NCI-H524 treated with DMSO at 0.1 percent for 48 hours (cell line): ENCODE measurements at places on chromosomes 3 and 15.
A peak's percentile ranks its signal among the peaks of the same experiment; 100 is the strongest.

DNA sequence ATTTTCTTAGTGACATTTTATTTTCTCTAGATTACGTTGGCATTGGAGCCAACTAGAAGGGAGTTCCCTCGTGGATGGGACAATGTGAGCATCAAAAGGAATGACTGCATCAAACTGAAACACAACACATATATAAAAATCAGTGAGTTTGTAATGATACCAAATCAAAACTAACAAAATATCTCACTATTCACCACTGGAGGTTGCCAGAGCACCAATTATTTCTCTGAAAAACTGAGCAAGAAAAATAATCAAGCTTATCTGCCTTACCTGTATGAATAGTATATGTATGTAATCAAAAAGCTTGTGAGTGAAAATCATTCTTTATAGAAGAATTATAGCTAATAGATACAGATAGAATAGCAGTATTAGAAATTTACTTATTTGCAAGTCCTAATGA, 46.8 kb upstream of the OTOL1 start:
- no peak for DNase-seq

DNA sequence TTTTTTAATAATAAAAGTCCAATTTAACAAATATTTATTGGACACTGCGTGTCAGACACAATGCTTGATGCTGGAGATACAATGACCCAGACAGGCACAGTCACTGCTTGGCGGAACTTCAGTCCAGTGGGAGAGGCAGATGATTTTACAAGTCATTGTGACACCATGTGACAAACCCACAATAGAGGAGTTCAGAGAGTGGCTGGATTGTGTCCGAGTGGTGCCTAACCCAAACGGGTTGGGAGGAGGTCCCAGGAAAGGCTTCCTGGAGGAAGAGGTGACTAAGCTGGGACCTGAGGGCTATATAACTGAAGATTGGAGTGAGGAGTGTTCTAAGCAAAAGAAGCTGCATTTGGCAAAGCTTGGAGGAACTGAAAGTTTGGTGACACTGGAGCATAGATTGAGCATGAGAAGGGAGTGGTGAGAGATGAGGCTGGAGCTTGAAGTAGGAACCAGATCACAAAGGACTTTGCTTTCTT, 41.4 kb downstream of the CRTC3 start:
- no peak for DNase-seq

- DNase-seq: no peak
These were observed 44.1 kb upstream of the CMTM7 start for GRCh38 chr3:32347343-32348125.

- peak; percentile 28 for DNase-seq
These were observed 23.4 kb upstream of the TLE3 start for GRCh38 chr15:70120958-70121623.

GRCh38 chr3:10467204-10467603, 38.2 kb downstream of the ATP2B2 start:
- no peak for DNase-seq

DNA sequence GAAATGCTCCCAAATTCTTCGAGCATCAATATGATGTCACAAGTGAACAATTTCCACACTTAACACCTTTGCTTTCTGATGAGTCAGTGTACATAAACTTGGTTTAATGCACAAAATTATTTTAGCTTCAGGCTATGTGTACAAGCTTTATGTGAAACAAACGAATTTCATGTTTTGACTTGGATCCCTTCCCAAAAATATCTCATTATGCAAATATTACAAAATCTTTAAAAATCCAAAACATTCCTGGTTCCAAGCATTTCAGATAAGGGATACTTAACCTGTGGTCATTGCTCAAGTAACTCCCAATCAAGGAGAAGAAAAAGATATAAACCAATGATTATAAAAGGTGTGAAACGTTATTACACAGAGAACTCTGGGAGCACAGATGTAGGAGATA, 25.2 kb downstream of the RAB5A start:
- no peak for DNase-seq

GRCh38 chr3:64319391-64319790, 94.1 kb upstream of the PRICKLE2 start:
- no peak for DNase-seq

DNA sequence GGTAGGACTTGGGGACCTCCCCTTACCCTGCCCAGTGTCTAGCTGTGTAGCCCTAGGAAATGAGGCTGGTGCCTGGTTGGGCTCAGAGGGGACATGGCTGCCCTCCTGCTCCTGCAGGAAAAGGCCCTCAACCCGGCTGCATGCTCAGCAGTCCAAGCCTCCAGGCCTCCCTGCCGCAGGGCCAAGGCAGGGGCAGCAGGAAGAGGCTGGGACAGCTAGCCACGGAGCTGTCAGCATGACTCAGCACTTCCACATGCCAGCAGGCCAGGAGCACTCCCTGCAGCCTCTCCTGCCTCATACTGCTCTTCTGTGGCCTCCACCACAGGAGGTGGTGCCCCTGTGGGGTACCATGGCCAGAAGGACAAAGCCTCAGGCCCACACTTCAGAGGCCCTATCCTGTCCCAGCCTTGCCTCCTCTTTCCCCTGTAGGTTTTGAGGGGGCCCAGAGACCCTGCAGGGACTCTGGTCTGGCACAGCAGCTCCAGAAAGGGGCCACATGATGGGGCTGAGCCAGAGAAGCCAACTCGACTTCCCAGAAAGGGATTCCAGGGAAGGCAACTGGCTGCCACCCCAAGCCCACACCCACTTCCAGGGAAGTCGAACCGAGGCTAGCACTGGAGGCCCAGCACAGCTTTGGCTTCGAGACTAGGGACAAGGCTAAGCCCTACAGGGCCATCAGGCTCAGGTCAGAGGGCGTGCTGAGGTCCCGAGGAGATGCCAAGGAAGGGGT, 19.5 kb downstream of the TKT start:
- no peak for DNase-seq
